ENCODE measurements at places on chromosomes 16 and 17. TPM values are rescaled to one million over a fixed set of nuclear protein-coding genes. Genes with fewer than 3 reads are reported as not detected.

Gene TEKT5
- total RNA-seq: not detected

Gene GALR2
- 2.3 TPM for total RNA-seq

Gene NOS2
- not detected for total RNA-seq

Gene CNP
- 72.9 TPM for total RNA-seq

Gene TXNL4B
- 2.4 TPM for total RNA-seq

Gene EMP2
- total RNA-seq: 49.2 TPM

DNA sequence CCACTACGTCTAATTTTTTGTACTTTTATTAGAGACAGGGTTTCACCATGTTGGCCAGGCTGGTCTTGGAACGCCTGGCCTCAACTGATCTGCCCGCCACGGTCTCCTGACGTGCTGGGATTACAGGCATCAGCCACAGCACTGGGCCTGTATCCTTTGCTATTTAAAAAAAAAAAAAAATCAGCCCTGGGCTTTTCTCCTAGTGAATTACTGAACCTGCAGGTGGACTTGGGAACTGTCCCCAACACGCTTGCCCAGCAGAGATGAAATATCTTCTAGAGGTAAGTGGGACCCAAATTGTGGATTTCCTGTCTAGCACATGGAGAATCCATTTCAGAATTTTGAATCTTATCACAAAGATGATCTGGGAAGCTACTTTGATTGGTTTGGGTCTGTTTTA is 14.8 kb downstream of the CNOT1 start:
- no peak for DNase-seq
- H3K27me3 ChIP-seq: no peaks in the 10 kb centered on the region
- H3K4me1 ChIP-seq: no peaks in the 10 kb centered on the region
- H3K4me3 ChIP-seq: no peak overlapping the region
- no peak overlapping the region for H3K27ac ChIP-seq

- no peaks in the 10 kb centered on the region for H3K4me1 ChIP-seq
- no peaks in the 10 kb centered on the region for H3K36me3 ChIP-seq
- H3K27me3 ChIP-seq: no peaks in the 10 kb centered on the region
- no peak overlapping the region for H3K4me3 ChIP-seq
- H3K27ac ChIP-seq: no peak overlapping the region
- DNase-seq: no peak
These were observed 45.0 kb downstream of the DYNLRB2 start for GRCh38 chr16:80585764-80586163.

- peaks cover 53% of the 10 kb centered on the region for H3K36me3 ChIP-seq
- H3K4me1 ChIP-seq: peaks cover 15% of the 10 kb centered on the region
- H3K4me3 ChIP-seq: no peak overlapping the region
- DNase-seq: no peak
- no peaks in the 10 kb centered on the region for H3K27me3 ChIP-seq
- H3K27ac ChIP-seq: no peak overlapping the region
These were observed 2.6 kb downstream of the CDK5RAP3 start for GRCh38 chr17:47973541-47973940.

- no peak overlapping the region for H3K4me3 ChIP-seq
- no peaks in the 10 kb centered on the region for H3K4me1 ChIP-seq
- no peaks in the 10 kb centered on the region for H3K36me3 ChIP-seq
These were observed 1.4 kb downstream of the PYY start for GRCh38 chr17:43952351-43952723.

DNA sequence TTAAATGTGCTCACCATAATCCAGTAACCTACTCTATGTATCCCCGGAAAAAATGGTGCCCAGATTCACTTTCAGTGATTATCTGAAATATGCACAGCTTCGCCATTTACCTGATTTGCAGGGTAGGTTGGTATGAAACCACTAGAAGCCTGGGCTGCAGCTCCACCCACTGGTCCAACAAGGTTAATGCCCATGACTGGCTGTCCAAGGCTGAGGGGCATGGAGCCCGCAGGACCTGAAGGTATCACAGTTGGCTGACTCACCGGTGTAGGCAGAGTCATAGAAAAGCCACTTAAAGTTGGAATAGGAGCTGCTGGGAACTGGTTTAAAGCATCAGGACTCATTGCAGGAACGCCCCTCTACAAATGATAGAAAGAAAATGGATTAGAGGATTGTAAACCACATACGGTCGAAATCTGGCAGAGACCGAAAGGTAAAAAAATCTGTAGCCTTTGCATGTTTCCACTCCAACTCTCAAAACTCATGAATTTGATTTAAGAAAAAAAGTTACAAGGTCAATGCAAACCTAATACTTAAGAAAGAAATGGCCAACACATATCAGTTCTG is 38.6 kb downstream of the SYNRG start:
- DNase-seq: no peak
- H3K4me3 ChIP-seq: no peak overlapping the region
- no peaks in the 10 kb centered on the region for H3K27me3 ChIP-seq
- peaks cover 60% of the 10 kb centered on the region for H3K36me3 ChIP-seq

DNA sequence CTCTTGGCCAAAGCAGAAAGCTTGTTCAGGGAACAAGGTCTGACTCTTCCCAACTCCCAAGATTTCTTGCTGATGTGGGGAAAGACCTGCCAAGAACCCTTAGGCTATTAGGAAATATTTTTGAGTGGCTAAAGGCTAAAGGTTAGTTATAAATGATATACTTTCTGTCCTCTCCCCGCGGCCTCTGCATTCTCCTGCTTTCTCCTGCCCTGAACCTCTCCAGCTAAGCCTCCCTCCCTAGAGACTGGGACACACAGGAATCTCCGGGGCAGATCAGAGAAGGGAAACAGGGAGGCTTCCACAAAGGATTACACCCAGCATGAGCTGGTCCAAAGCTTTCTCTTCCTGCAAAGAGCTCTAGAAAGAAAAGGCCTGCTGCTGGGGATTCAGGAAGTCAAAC is 2.3 kb downstream of the SLC43A2 start:
- H3K4me1 ChIP-seq: no peaks in the 10 kb centered on the region
- H3K4me3 ChIP-seq: no peak overlapping the region
- DNase-seq: no peak

- peaks cover 56% of the 10 kb centered on the region for H3K4me1 ChIP-seq
- DNase-seq: no peak
- peak overlapping the region; percentile 47 for H3K4me3 ChIP-seq
These were observed 4.7 kb downstream of the MNT start for GRCh38 chr17:2396192-2396567.

DNA sequence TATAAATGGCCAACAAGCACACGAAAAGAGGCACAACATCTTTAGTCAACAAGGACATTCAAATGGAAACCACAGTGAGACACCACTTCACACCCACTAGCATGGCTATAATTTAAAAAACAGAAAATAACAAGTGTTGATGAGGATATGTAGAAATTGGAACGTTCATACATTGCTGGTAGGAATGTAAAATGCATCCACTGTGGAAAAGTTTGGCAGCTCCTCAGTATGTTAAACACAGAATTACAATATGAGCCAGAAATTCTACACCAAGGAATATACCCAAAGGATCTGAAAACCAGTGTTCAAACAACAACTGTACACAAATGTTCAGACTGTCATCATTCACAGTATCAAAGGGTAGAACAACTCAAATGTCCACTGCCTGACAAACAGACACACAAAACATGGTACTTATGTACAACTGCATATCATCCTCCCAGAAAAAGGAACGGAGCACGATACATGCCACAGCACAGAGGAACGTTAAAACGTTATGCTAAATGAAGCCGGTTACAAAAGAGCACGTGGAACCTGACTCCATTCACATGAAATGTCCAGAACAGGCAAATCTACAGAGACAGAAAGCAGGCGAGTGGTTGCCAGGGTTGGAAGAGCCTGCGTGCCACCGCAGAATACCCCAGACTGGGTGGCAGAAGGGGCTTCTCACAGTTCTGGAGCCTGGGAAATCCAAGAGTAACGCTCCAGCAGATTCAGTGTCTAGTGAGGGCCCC is 32.8 kb upstream of the METRNL start:
- H3K4me1 ChIP-seq: peaks cover 4% of the 10 kb centered on the region
- no peak overlapping the region for H3K27ac ChIP-seq
- DNase-seq: no peak
- H3K4me3 ChIP-seq: no peak overlapping the region
- H3K27me3 ChIP-seq: no peaks in the 10 kb centered on the region

All from ascending aorta (tissue), 2 donors.